ENCODE measurements at places on chromosomes 13 and 19.
A peak's percentile ranks its signal among the peaks of the same experiment; 100 is the strongest.

- DNase-seq = no peak
These were observed 31.6 kb upstream of the GAS6 start for GRCh38 chr13:113895436-113895835.

- no peak for DNase-seq
These were observed 26.8 kb downstream of the PEX11G start for GRCh38 chr19:7461841-7462629.

DNA sequence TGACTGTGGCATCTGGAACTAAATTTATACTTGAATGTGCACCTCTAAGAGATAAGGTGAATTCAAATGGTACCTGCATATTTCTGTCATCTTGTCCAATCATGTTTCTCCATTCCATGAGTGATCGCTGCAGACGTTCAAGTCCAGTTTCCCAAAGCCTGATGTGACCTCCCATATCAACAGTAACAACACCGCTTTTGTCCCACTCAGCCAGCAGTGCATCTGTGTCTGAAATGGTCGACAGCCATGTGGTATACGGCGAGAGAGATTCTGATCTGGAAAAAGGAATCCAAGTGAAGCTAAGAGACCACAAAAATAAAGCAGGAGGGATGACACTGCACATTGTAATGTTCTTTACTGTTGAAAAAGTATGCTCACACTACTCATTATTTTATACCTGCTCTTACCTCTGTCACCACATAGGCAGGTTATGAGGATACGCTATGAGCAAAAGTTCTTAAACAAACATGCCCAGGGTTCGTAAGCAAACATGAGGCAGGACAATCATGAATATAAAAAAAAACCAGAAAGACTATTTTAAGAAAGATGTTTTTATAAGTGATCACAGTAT, 213.6 kb downstream of the RGCC start:
- DNase-seq = no peak

- peak; percentile 73 for DNase-seq
These were observed 14.6 kb downstream of the GNA11 start for GRCh38 chr19:3108775-3109174.

GRCh38 chr19:45901912-45902650, at the start of gene MYPOP:
Gene MYPOP, minus strand, starts transcription at chr19:45902613. Its CDS starts 840 bp downstream, at chr19:45901773.
- DNase-seq = no peak

DNA sequence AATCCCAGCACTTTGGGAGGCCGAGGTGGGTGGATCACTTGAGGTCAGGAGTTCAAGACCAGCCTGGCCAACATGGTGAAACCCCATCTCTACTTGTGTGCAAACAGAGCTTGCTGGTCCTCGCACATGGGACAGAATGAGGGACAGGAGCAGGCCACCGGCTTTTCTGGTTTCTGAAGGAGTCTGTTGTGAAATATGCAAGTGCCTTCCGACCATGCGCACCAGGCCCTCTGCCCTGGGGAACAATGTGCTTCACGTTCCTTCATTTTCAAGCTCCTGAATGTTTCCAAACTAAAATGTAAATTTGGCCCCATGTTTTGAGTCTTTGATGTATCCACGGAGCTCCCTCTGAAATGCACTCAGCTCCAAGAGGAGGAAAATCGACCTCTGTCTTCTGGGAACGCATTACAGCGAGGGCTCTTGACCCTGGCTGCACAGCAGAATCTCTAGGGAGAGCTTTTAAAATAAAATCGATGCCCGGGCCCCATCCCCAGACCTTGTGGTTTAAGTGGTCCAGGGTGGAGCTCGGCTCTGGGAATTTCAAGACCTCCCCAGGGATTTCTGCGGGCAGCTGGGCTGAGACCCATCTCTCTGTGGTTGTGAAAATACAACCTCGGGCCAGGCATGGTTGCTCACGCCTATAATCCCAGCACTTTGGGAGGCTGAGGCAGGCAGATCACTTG, 9.3 kb upstream of the ACP4 start:
- DNase-seq = no peak

DNA sequence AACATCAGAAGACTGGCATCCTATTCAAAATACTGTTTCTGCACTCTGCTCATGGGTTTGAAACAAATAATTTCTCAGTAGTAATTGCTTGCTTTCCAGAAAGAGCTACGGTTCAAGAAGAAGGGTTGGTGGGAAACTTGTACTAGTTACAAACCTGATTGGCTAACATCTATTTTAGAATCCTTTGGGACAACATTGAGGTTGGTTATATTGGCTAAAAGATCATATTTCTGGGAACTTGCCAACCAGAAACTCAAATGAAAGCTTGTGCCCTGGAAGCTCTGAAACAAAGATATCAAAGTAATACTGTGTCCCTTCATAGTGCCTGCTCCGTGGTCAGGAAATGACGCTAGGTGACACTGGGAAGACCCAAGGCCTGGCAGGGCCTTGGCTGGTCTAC, 141.7 kb downstream of the LACC1 start:
- no peak for DNase-seq

- no peak for DNase-seq
These were observed 102.4 kb upstream of the SERTM1 start for GRCh38 chr13:36571444-36571843.

GRCh38 chr19:32349724-32350470, 4.5 kb downstream of the ZNF507 start:
- DNase-seq = no peak

DNA sequence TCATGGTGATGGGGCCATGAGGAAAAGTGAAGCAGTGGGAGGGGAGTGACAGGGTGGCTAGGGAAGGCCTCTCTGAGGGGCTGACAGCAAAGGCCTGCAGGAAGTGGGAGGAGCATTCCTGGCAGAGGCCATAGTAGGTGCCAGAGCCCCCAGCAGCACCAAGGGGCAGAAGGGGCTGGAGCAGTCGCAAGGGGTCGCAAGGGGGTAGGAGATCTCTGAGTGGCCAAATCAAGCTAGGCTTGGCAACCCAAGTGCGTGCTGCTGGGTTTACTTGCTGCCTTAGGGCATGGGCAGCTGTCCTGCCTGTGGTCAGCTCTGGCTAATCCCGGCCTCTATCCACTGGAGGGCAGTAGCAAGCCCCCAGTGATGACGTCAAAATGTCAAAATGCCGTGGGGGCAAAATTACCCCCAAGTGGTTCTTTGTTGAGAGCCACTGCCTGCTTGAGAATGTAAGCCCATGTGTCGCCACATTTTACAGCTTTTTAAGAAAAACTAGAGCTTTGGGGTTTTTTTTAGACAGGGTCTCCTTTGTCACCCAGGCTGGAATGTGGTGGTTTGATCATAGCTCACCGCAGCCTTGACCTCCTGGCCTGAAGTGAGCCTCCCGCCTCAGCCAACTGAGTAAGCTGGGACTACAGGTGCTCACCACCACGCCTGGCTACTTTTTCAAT, 11.8 kb downstream of the CCDC97 start:
- no peak for DNase-seq

- DNase-seq = no peak
These were observed 182.2 kb downstream of the KDM4B start for GRCh38 chr19:5150902-5151741.

DNA sequence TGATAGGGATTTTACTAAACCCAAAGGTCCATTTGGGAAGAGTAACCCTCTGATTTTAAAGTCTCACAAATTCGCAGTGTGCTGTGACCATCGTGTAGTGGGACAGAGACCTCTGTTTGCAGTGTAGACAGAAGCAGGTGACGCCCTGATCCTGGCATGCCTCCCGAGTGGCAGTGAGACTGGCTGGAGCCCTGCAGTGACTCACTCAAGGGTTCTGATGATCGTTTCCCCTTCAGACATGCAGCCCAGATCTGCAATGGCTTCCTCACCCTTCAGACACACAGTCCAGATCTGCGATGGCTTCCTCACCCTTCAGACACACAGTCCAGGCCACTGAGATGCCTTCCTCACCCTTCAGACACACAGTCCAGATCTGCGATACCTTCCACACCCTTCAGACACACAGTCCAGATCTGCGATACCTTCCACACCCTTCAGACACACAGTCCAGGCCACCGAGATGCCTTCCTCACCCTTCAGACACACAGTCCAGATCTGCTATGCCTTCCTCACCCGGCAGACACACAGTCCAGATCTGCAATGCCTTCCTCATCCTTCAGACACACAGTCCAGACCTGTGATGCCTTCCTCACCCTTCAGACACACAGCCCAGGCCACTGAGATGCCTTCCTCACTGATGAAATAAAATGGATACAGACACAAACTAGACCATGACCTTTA, 125.2 kb downstream of the ATP11A start:
- no peak for DNase-seq

DNA sequence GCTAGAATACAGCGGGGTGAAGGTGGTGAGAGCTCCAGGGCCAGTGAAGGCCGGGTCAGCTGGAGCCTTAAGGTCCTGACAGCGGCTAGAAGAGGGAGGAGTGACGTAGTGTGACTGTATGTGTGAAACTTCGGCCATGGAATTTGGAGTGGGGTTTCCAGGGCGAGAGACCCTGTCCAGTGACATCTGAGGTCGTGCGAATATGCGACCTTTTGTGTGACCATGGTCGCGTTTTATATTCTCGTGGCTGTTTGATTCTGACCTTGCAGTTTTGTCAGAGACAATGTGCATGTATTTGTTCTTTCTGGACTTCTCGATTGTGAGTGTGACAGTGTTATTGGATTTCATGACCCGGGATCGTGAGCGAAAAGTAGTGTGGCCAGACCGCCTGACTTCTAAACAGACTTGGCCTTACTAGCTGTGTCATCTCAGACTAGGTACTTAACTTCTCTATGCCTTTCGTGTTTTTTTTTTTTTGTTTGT, 405 bp upstream of the ZNF569 start:
- DNase-seq = no peak

- DNase-seq = peak; percentile 41
These were observed 583 bp downstream of the TECR start for GRCh38 chr19:14530005-14530348.
